Colonic mucosa (tissue), 4 donors: ENCODE measurements at places on chromosomes 7 and 10.

- no peak for DNase-seq
Measured at GRCh38 chr10:49082766-49083165, 32.6 kb downstream of the VSTM4 start.

GRCh38 chr7:930975-931758 lies 23.3 kb downstream of the ADAP1 start:
- DNase-seq = no peak

DNA sequence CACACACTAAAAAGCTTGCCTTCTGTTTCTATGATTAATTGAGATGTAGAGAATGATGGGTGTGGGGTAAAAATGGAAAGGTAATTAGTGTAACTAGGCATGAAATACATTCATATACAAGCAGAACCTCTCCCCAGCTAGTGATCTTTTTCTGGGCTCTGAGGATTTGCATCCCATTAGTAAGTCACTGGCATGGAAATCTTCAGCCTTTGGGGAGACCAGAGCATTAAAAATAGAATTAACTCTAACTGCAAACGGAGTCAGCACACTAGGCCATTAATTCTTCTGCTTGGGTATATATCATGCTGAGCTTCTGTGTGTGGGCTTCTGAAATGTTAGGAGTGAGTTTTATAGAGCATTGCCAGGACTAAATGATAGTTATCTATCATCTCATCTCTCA lies 128.9 kb downstream of the HDAC9 start:
- no peak for DNase-seq

GRCh38 chr7:108051454-108051853 lies 48.5 kb upstream of the LAMB1 start:
- no peak for DNase-seq

DNA sequence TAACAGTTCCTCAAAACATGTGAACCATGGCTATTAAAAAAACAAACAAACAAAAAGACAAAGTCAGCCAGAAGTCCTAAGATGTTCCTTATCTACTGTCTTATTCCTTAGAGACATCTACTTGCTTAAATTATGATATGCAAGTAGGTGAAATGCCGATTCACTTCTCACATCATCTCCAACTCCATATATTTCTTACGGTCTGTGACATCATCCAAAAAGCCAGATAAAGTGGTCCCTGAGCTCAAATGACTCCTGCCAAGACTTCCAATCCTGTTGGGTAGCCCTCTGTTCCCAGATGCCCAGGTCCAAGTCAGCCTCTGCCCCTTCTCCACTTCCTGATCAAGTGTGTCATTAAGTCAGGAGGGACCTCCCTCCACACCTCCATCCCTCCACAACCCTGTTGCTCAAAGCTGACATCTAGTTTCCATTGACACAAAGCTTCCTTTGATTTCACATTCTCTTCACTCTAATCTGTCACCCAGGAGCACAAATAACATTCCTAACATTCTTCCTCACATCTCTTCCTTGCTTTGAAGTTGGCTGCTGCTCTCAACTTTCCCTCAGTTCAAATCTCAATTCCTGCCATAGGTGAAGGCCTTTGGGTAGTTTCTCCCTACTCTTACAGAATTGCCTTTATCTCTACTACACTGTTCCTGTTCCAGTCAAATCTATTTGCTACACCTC lies 56.1 kb upstream of the PDLIM1 start:
- DNase-seq = no peak

DNA sequence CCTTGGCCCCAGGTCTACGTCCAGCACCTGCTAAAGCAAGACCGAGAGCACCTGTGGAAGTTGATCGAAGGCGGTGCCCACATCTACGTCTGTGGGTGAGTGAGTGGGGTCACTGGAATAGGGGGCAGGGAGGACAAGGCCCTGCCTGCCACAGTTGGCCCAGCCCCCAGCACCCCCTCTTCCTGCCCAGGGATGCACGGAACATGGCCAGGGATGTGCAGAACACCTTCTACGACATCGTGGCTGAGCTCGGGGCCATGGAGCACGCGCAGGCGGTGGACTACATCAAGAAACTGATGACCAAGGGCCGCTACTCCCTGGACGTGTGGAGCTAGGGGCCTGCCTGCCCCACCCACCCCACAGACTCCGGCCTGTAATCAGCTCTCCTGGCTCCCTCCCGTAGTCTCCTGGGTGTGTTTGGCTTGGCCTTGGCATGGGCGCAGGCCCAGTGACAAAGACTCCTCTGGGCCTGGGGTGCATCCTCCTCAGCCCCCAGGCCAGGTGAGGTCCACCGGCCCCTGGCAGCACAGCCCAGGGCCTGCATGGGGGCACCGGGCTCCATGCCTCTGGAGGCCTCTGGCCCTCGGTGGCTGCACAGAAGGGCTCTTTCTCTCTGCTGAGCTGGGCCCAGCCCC lies 8.1 kb downstream of the TMEM120A start:
- peak; percentile 18 for DNase-seq

GRCh38 chr7:158802535-158803366 lies 26.6 kb downstream of the ESYT2 start:
- no peak for DNase-seq

- DNase-seq = peak; percentile 89
Measured at GRCh38 chr10:96229568-96230030, 41.8 kb downstream of the BLNK start.

- no peak for DNase-seq
Measured at GRCh38 chr7:79055722-79056415, 397.6 kb downstream of the MAGI2 start.

DNA sequence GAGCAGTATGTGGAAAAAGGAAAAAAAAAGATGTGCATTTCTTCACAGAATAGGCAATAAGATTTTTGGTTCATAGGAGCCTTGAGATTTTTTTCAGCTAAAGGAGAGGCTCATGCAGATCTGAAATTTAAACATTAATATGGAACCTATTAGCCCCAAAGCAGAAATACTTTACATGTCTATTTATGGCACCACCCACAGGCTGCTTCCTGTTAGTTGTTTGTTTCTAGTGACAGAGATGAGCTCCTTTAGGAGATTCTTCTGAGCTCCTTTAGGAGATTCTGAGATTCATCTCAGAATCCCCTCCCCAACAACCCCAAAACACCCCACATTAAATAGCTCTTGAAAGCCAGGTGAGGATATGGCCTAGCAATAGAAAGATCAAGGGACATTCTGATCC lies 27.9 kb upstream of the HPS1 start:
- DNase-seq = no peak

DNA sequence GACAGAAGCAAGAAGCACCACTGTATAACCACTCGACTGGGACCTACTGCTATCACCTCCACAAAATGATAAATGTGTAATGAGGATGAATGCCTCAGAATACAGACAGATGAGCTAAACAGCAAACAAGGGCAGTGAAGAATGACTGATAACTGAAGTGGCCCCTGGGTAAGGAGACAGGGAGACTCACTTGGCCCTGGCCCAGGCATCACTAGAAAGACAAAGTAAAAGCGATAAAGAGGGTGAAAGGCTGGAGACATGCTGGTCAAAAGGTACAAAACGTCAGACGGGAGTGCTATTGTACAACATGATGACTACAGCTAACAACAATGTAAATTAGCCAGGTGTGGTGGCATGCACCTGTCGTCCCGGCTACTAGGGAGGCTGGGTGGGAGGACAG lies 27.8 kb upstream of the APBB1IP start:
- DNase-seq = no peak

GRCh38 chr7:12805518-12805928 lies 118.1 kb downstream of the ARL4A start:
- DNase-seq = no peak
